ENCODE measurements at places on chromosomes 5 and 9.

DNA sequence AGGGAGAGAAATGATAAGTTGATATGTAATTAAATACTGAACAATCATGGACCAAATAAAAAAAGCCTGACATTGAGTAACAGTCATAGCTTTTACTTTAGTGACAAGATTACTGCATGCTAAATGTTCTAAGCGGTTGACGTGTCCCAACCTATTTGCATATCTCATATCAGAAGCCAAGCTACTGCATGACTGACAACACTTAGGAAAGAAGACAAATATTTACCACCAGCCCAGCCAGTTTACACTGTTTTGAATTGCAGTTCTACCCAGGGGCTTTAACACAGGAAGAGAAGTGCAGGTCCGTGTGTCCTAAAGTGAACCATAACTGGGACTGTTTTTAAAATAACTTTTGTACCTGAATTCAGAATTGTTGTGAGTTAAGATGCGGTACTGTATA lies 219.9 kb downstream of the PRDM9 start:
- no peak for DNase-seq

DNA sequence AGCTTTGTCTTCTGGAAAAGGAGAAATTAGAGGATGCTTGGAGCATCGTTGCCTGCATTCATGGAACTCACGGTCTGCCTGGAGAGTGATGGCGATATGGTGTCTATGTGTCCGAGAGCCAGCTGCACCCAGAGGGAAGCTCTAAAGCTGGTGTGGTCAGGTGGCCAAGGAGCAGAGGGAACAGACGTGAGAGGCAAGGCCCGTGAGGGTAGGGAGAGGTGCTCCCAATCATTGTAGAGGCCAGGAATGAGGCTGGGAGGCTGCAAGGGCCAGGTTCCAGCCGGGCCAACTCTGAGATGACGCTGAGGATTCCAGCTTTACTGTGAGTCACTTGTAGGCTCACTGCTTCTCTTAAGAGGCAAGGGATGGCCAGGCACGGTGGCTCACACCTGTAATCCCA lies 7.6 kb downstream of the FGD3 start:
- no peak for DNase-seq

DNA sequence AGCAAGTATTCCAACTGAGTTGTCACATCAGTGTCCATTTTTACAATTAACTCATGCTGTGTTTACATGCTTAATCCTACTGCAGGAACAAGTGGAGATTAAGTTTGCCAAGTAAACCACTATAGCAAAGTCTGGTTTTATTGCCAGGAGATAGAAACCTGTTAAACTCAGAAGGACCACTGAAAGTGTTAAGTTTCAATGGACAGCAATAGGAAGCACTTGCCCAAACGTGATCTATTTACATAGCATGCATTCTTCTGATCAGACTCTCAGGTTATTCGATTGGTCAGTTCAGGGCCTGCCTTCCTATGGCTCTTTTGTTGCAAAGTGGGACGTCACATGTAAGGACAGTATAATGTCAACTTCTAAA lies 28.0 kb upstream of the IFNK start:
- no peak for DNase-seq

DNA sequence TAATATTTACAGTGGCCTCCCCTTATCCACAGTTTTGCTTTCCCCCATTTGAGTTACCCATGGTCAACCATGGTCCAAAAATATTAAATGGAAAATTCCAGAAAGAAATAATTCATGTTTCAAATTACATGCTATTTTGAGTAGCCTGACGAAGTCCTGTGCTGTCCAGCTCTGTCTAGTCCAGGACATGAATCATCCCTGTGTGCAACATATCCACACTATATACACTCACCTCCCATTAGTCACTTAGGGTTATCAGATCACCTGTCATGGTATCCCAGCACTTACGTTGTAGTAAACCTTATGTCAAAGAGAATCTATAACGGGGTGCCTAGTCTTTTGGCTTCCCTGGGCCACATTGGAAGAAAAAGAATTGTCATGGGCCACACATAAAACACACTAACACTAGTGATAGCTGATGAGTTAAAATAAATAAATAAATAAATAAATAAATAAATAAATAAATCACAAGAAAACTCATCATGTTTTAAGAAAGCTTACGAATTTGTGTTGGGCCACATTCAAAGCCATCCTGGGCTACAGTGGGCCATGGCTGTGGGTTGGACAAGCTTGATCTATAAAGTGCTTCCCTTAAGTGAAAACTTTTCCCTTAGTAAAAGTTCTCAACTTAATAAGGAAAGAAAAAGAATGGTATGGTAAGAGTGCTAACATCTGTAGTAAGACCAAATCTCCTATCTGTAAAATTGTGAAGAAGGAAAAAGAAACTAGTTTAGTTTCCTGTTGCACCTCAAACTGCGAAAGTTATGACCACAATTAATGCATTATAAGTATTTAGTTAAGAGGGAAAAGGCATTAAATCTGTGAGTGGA lies 15.9 kb upstream of the OMD start:
- DNase-seq = no peak

DNA sequence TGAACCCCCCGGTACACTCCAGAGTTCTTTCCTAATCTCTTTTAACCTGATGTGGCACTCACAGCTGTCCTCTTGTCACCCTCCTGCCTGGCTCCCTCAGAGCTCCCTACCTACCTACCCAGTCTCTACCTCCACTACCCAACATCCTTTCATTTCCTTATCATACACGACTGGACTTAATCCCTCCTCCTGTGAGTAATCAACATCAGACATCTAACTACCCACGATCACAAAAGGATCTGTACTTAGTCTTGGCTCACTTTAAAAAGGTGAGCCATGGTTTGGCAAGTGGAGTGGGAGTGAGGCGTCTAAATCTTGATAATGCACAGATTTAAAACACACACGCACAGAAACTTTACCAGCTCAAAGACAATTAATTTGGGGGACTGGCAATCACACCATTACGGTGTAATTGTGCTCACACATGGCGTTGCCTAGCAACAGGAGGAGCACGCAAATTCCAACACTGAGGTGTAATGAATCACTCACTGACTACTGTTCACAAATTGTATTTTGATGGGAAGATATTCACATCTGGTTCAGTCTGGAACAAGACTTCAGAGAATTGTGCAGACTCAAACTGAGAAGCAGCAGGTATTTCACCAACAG lies 235.9 kb downstream of the EPB41L4A start:
- DNase-seq = no peak

- no peak for DNase-seq
These were observed 217.9 kb downstream of the BNC2 start for GRCh38 chr9:16652582-16652981.

GRCh38 chr9:89807101-89807395 lies 202.2 kb downstream of the GADD45G start:
- DNase-seq = no peak

DNA sequence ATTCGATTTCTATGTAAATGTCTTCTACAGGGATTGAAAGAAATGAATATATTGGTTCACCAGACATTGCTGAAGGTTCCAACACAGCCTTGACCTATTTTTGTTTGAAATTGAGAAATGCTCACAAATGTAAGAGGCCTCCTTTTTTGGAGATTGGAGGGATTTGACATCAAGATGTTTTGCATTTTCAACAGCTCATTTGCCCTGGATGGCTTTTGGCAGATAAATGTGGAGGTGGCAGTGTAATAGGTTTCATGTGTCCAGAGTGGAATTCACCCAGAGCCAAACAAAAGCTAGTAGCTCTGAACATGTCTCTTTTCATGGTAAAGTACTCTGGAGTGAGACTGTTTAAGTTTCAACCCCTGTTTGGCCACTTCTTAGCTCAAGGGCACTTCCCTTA lies 77.3 kb downstream of the PALM2AKAP2 start:
- DNase-seq = no peak

DNA sequence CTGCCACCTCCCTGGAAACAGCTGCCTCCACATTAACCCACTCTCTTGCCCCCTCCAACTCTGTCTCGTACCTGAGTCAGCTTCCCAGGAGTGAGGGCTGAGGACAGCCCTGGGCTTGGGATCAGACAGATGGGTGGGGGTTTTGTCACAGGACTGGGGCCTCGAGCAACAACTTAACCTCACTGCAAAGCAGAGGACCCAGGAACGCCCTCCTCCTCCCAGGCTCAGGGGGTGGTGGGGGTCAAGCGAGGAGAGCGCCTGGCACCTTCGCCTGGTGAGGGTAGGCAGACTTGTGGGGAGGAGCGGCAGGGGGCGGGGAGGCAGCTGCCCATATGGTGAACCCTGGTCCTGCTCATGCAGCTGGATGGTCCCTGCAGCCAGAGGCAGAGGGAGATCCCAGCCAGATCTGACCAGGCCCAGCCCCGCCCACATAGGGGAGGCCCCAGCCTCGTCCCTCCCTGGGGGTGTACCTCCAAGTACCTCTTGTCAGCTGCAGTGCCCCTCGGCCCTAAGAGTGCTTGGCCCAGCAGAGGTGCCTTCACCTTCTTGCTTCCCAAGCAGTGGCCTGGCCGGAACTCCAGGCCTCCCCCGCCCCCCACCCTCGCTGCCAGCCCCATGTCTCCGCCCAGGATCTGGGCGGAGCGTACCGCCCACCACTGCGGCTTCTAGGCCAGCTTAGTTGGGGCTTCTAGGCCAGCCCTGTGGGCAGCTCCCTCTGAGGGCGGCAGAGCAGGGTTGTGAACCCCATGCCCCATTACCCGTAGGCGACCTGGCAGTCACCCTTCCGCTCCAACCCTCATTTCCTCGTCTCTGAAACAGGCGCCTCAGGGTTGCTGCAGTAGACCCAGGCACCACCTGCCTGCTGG lies at the start of gene SARDH:
SARDH (minus strand) TSS at position 579 of the 866 bp plus-strand sequence. CDS start 4,179 bp downstream, outside the sequence.
- DNase-seq = no peak

DNA sequence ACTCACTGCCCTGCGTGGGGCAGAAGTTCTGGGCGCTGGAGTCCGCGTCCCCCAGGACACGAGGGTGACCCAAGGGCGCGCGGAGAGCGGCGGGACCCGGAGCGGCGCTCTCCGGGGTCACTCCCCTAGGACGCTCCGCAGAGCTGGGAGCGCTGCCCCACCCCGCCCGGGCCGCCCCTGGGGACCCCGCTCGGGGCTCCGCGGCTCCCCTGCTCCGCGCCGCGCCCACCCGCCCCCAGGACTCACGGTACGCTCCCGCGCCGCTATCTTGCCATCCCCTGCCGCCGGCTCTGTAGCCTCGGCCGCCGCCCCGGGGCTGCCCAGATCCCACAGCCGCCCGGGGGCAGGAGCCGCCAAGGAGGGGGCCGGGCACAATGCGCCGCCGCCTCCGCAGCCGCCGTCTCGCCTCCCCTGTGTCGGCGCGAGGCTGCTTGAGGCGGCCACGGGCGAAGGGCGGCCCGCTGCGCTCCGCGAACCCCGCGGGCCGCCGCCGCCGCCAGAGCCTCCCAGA lies 303 bp downstream of the LIFR start:
- DNase-seq = no peak

GRCh38 chr9:76810377-76810957 lies 46.2 kb downstream of the PCA3 start:
- DNase-seq = no peak

GRCh38 chr5:36135988-36136387 lies 15.7 kb downstream of the LMBRD2 start:
- DNase-seq = no peak

DNA sequence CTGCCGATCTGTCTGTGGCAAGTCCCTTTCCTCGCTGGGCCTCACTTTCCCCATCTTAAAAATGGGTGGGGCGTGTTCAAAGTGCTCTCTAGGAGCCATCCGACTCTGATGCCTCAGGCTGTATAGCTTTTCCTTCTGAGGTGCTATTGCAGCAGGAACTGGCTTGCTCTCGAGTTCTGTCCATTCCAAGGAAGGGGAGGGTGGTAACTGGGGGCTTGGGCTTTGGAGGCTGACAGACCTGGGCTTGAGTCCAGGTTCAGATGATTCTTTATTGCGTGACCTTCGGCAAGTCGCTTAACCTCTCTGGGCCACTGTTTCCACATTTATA lies 139.5 kb downstream of the RGS3 start:
- DNase-seq = no peak

- no peak for DNase-seq
These were observed 146.1 kb upstream of the ZNF462 start for GRCh38 chr9:106716820-106717219.

GRCh38 chr5:169298193-169298592 lies 2.7 kb downstream of the SLIT3 start:
- no peak for DNase-seq

DNA sequence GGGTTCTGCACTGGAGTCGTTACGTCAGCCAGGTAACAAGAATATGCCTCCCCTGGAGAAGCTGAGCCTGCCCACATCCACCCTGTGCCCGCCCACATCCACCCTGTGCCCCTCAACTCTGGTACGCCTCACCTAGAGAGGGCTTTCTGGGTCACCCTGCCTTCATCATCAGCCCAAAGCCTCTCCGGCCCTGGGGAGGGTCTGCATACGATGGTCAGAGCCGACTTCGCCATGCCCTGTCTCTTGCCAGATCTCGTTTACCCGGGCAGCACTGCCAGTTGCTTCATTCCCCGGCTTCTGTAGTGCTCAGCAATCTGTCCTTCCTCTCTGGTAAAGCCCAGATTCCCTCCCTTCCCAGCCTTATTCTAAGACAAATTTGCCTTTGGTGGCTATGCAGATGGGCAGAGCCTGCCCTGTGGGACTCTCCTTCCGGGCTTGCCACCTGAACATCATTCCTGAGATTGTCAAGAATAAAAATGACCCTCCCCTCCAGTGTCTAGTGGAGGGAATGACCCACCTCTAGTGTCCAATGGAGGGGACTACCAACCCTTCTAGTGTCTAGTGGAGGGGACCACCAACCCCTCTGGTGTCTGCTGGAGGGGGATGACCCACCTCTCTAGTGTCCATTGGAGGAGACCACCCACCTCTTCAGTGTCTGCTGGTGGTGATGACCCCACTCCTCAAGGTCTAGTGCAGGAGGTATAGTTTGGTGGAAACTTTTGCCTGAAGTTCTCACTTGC lies 3.4 kb downstream of the PLEKHG4B start:
- no peak for DNase-seq

DNA sequence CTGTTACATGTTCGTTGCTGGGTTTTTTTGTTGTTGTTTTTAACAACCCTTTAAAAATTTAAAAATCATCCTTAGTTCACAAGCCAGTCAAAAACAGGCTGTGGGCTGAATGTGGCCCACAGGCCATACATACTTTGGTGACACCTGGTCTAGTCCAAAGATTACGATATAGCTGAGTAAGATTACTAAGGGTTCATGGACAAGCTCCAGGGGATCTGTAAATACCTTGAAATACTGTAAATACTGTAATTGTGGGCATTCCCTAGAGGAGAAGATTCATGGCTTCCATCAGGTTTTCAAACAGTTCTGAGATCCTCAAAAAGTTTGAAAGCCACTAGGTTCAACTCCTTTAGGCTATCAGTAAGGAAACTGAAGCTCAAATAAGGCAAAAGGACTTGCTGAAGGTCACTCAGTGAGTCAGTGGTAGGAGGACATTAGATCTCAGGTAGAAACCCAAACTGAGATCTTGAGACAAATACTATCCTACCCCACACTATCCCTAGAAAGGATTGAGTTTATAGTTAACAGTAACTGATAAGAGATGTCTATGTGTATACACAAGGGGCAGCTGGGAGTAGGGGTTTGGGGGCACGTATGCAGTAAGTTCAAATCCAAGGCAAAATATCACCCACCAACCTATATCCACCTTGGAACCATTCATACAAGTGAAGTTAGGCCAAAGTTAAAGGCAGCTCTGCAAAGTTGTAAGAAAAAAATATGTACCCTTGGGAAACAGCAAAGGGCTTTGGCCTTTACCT lies 17.8 kb downstream of the RAB14 start:
- no peak for DNase-seq
